H9 (cell line): ENCODE measurements at places on chromosomes 5 and 9. TPM values are rescaled to one million over a fixed set of nuclear protein-coding genes. Genes with fewer than 3 reads are reported as not detected.

GRCh38 chr9:19901586-19901985 lies 112.7 kb upstream of the SLC24A2 start:
- no peak overlapping the region for H3K27ac ChIP-seq
- H3K27me3 ChIP-seq, result no peaks in the 10 kb centered on the region

GRCh38 chr9:133360400-133361393 lies 4.3 kb downstream of the SURF2 start:
- peaks cover 72% of the 10 kb centered on the region for H3K36me3 ChIP-seq
- H3K27ac ChIP-seq, result no peak overlapping the region
- H3K4me3 ChIP-seq, result no peak overlapping the region
- H3K27me3 ChIP-seq, result no peaks in the 10 kb centered on the region
- no peak for DNase-seq
- H3K4me1 ChIP-seq, result no peaks in the 10 kb centered on the region

GRCh38 chr5:52758014-52758413 lies 29.7 kb upstream of the ITGA1 start:
- no peak for DNase-seq
- no peaks in the 10 kb centered on the region for H3K27me3 ChIP-seq
- no peaks in the 10 kb centered on the region for H3K36me3 ChIP-seq
- H3K4me1 ChIP-seq, result no peaks in the 10 kb centered on the region
- H3K27ac ChIP-seq, result no peak overlapping the region

The GCNT4 gene
- 0.63 and 0.66 TPM in 2 replicates for total RNA-seq

DNA sequence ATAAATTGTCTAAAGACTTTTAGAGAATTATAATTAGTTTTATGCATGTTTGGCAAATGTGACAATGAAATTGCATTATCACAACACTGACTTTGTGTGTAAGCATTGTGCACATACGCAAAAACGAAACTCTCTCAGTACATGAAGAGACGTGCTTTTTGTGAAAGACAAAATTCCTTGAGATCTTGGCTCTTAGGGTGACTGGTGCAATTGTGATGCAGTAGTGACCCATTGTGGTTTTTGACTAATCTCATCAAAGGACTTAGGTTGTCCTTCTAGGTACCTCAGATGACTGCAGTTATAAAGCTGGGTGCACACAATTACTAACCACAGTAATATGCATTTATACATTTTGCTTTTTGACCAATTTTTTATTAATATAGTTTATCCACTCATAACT lies 25.3 kb upstream of the TYRP1 start:
- no peaks in the 10 kb centered on the region for H3K4me1 ChIP-seq
- DNase-seq, result no peak
- H3K27ac ChIP-seq, result no peak overlapping the region
- H3K36me3 ChIP-seq, result no peaks in the 10 kb centered on the region
- no peaks in the 10 kb centered on the region for H3K27me3 ChIP-seq

The MARCOL gene
- not detected in 2 replicates for total RNA-seq

The CDH9 gene
- 0.61 and 0.79 TPM in 2 replicates for total RNA-seq

DNA sequence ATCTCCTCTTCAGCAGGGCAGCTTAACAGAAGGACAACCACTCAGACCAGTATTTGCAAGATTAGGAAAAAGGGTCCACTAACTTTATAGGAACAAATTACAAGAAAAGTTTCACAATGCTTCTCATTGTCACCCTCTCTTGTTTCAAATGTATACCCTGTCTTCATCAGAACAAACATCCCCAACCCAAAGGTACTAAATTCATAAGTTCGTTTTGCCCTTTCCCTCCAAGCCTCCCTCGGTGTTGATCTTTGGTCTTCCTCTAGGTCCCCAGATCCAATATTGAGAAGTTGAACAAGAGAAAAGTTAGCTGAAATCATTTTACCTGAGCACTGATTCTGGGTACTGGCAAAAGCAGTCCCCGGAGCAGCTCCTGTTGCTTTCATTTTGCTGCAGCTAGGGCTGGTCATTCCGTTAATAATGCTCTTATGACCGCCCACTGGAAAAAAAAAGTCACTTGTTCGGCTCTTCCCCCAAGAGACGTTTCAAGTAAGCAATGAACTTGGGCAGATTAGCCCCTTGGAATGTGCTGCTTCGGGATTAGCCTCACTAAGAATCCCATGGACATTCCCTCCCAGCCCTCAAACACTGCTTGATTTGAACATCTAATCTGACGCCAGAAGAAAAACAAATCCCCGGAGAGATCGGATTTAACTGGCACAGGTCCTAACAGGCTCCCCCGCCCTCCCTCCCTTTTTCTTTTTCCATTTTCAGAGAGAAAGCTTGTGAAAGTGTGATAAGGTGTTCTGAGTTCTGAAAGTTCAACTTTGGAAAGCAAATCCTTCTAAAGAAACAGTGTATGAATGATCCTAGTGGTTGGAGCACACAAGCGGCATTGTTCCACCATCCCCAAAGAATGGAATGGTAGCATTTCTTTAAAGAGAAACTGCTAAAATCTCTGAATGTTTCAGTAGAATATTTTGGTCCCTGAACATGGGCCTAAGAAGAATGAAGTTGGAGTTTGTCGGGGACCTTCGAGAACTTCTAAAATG lies 252.5 kb downstream of the TRPM3 start:
- no peaks in the 10 kb centered on the region for H3K4me1 ChIP-seq
- no peaks in the 10 kb centered on the region for H3K36me3 ChIP-seq
- no peaks in the 10 kb centered on the region for H3K27me3 ChIP-seq
- no peak overlapping the region for H3K27ac ChIP-seq
- no peak overlapping the region for H3K4me3 ChIP-seq

DNA sequence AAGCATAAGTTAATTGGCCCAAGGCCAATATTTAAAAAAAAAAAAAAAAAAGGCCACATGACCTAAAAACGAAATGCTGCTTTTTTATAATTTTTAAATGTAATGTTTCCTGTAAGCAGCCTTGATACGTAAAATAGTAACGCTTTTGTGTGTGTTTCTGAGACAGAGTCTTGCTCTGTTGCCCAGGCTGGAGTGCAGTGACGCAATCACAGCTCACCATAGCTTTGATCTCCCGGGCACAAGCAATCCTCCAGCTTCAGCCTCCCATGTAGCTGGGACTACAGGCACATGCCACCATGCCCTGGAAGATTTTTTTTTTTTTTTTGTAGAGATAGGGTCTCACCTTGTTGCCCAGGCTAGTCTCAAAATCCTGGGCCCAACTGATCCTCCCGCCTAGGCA lies 179.9 kb downstream of the EDIL3 start:
- H3K4me1 ChIP-seq, result no peaks in the 10 kb centered on the region
- H3K27me3 ChIP-seq, result no peaks in the 10 kb centered on the region
- H3K27ac ChIP-seq, result no peak overlapping the region
- DNase-seq, result no peak
- no peaks in the 10 kb centered on the region for H3K36me3 ChIP-seq

- H3K27ac ChIP-seq, result no peak overlapping the region
- no peaks in the 10 kb centered on the region for H3K4me1 ChIP-seq
- no peaks in the 10 kb centered on the region for H3K27me3 ChIP-seq
- no peaks in the 10 kb centered on the region for H3K36me3 ChIP-seq
Observed at GRCh38 chr9:87973122-87973521, 1.2 kb downstream of the CDK20 start.

The IL4 gene
- not detected in 2 replicates for total RNA-seq

DNA sequence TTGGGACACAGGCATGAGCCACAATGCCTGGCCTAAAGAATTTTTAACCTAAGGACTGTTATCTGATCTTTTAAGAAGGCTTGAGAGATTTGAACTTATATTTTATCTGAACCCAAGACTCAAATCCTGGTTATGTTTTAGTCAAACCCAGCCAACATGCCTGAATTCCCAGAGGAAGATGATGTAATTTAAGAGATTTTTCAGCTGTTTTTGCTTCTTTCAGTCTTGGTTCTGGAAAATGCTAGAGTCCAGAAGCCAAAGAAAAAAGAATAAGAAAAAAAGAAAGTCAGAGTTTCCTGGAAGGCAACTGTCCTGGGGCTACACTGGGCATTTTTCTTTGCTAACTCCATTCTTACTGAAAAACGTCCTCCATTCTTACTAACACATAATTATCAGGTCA lies 85.8 kb downstream of the SNX18 start:
- no peaks in the 10 kb centered on the region for H3K27me3 ChIP-seq
- H3K4me1 ChIP-seq, result no peaks in the 10 kb centered on the region
- DNase-seq, result no peak
- H3K4me3 ChIP-seq, result no peak overlapping the region
- H3K36me3 ChIP-seq, result no peaks in the 10 kb centered on the region

DNA sequence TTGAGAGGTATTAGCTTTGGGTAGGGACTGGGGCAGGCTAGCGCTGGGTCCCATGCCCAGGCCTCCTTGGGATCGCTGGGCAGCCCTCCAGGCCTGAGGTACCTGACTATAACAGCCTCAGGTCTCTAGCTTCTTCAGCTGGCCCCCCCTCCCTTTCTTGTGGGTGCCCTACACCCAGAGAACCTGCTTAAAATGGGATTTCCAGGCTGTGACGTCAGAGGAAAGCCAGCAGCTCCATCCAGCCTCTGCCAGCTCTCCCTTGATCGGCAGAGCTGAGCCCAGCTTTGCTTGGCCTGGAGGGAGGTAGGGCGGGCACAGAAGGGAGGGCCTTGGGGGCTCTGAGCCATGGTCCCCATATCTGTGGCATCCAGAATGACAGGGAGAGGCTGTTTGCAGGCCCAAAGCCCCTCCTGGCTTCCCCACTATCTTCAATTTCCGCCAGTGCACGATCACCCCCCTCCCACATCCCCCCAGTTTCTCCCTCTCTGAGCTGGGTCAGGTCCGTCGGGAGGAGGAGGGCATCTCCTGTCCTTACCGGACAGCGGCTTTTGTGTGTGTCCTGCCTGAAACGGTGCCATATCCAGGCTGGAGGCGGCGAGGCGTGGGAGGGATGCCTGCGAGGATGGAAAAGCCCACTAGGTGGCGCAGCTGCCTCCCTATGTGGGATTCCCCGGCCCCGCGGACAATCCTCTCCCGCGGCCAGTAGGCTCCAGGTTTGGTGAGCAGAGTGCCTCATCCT lies 10.8 kb downstream of the REEP2 start:
- H3K4me1 ChIP-seq, result no peaks in the 10 kb centered on the region; the same call in 1 of the 2 replicates
- H3K27me3 ChIP-seq, result no peaks in the 10 kb centered on the region
- H3K4me3 ChIP-seq, result peak overlapping the region; percentile 33
- peaks cover under 1% of the 10 kb centered on the region; the same call in 1 of the 2 replicates for H3K36me3 ChIP-seq
- no peak overlapping the region for H3K27ac ChIP-seq

The SECISBP2 gene
- 58.2 and 62.7 TPM in 2 replicates for total RNA-seq

The ANKRD31 gene
- total RNA-seq, result 0.11 and 0.13 TPM in 2 replicates

- peaks cover 4% of the 10 kb centered on the region; the same call in 1 of the 2 replicates for H3K27me3 ChIP-seq
- peak; percentile 86 for DNase-seq
- peak overlapping the region; percentile 71 for H3K4me3 ChIP-seq
- no peak overlapping the region for H3K27ac ChIP-seq
Observed at GRCh38 chr9:3181049-3181953, 337.4 kb upstream of the PUM3 start.

GRCh38 chr9:119332522-119332921 lies 36.7 kb downstream of the BRINP1 start:
- DNase-seq, result peak; percentile 42
- no peak overlapping the region for H3K4me3 ChIP-seq
- peaks cover 18% of the 10 kb centered on the region for H3K36me3 ChIP-seq
- peaks cover 22% of the 10 kb centered on the region for H3K4me1 ChIP-seq

GRCh38 chr5:143932584-143932983 lies 120.6 kb downstream of the HMHB1 start:
- no peak overlapping the region for H3K27ac ChIP-seq
- no peaks in the 10 kb centered on the region for H3K36me3 ChIP-seq
- no peak overlapping the region for H3K4me3 ChIP-seq
- H3K4me1 ChIP-seq, result 0 out of 2 replicates have a peak, but pooled peaks cover 4% of the 10 kb centered on the region
- H3K27me3 ChIP-seq, result no peaks in the 10 kb centered on the region

GRCh38 chr5:154816891-154817492 lies 33.4 kb downstream of the FAXDC2 start:
- H3K27ac ChIP-seq, result no peak overlapping the region
- H3K27me3 ChIP-seq, result no peaks in the 10 kb centered on the region
- DNase-seq, result no peak
- no peak overlapping the region for H3K4me3 ChIP-seq
- H3K4me1 ChIP-seq, result no peaks in the 10 kb centered on the region
- peaks cover 52% of the 10 kb centered on the region for H3K36me3 ChIP-seq

The ANP32B gene
- total RNA-seq, result 91.6 and 100.0 TPM in 2 replicates

The TMEM8B gene
- 7.9 and 9.3 TPM in 2 replicates for total RNA-seq

The TMEM215 gene
- 0.28 and 0.33 TPM in 2 replicates for total RNA-seq

DNA sequence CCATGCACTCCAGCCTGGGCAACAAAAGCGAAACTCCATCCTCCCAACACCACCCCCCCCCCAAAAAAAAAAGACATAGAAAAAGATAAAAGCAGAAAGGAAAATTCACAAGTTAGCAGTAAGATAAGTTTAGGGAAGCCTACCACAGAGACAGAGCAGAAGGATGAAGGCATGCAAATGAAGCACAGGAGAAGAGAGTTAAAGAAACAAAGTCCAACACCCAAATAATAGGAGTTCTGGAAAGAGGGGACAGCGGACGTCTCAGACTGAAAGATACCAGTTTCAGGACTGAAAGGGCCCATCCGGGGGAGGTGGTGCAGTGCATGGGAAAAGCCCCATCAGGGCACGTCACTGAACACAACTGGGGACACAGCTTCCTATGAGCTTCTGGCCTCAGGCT lies 54.3 kb downstream of the OTULIN start:
- H3K27ac ChIP-seq, result no peak overlapping the region
- no peak overlapping the region for H3K4me3 ChIP-seq
- peaks cover 24% of the 10 kb centered on the region for H3K36me3 ChIP-seq
- H3K27me3 ChIP-seq, result no peaks in the 10 kb centered on the region
- no peaks in the 10 kb centered on the region for H3K4me1 ChIP-seq
- no peak for DNase-seq

The NOP16 gene
- 104 and 114 TPM in 2 replicates for total RNA-seq

- DNase-seq, result no peak
- H3K36me3 ChIP-seq, result peaks cover 10% of the 10 kb centered on the region
- H3K4me1 ChIP-seq, result peaks cover 4% of the 10 kb centered on the region; the same call in 1 of the 2 replicates
- H3K27ac ChIP-seq, result no peak overlapping the region
Observed at GRCh38 chr5:2753452-2754420, 2.3 kb upstream of the IRX2 start.

GRCh38 chr9:111427186-111427585 lies 57.0 kb downstream of the ECPAS start:
- H3K36me3 ChIP-seq, result peaks cover 11% of the 10 kb centered on the region; the same call in 2 of the 3 replicates
- DNase-seq, result no peak

- H3K36me3 ChIP-seq, result no peaks in the 10 kb centered on the region
- H3K27me3 ChIP-seq, result no peaks in the 10 kb centered on the region
- DNase-seq, result no peak
Observed at GRCh38 chr5:173385832-173386360, 57.7 kb upstream of the STC2 start.
